Stimulated activated naive CD8-positive, alpha-beta T cell treated with anti-CD3 and anti-CD28 coated beads, Interleukin-15, Interleukin-2, amounts not matched to agents 100 U/mL and 50 U/mL, for 24 hours (primary cell): ENCODE measurements at places on chromosomes 7 and 10.
A peak's percentile ranks its signal among the peaks of the same experiment; 100 is the strongest.

GRCh38 chr7:159207951-159208350 lies 63.3 kb upstream of the VIPR2 start:
- no peak for DNase-seq

- DNase-seq = no peak
These were observed 239.4 kb downstream of the TNS3 start for GRCh38 chr7:47342296-47343060.

GRCh38 chr7:43869867-43870240 lies 537 bp upstream of the MRPS24 start:
- peak; percentile 42 for DNase-seq

DNA sequence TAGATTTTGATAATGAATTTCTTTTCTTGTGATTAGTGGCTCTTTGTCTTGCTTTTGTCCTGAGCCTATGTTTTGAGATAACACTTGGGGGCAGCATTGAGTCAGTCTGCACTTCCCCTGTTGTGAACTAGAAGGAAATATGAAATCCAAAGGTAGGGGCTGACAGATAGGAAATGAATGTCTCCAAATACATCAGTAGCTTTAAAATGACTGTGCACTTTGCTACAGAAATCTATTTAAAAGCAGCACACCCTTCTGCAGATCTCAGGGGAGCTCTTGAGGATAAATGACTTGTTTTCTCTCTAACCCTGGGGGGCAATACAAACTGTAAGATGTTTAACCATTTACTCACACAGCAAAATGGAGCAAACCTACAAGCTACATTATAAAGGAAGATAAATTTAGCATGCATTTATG lies 176.0 kb upstream of the MYO3A start:
- no peak for DNase-seq

- no peak for DNase-seq
These were observed 90.6 kb downstream of the CARD11 start for GRCh38 chr7:2953099-2953498.

DNA sequence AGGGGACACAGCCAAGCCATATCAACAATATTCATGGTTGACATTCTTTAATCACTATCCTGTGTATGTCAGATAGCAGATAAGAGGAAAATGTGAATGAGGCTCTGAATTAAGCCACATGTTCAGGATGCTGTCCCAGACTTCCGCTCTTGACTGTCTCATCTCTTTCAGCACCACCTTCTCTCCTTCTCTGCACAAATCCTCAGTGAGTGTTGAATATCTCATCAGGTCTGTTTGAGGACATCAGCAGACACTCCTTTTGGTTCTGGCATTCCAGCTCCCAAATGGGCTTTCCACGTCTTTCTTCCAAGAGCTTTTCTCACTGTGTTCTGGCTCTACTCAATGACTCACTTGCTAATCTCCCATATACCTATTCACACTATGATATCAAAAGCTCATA lies 321.7 kb downstream of the GALNT17 start:
- DNase-seq = no peak

- DNase-seq = no peak
These were observed 14.8 kb downstream of the CCL24 start for GRCh38 chr7:75798770-75799169.

DNA sequence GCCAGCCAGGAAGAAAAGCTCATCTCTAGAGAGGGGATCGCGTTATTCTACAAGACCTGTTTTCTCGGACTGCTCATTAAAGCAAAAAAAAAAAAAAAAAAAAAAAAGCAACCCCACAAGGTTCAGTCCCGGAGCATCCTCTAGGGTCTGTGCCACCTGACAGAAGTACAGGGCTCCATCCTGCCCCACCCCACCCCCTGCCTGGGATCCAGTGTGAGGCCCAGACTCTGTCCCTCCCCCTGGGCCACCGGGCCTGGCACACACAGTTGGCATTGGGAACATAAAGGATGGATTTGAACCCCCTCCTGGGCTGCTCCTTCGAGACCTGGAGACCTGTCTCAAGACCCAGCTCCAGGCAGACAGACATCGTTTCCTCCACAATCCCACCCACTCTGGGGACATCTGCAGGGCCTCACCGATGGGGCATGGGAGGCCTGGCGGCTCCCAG lies 688 bp downstream of the ORAI2 start:
- peak; percentile 30 for DNase-seq

DNA sequence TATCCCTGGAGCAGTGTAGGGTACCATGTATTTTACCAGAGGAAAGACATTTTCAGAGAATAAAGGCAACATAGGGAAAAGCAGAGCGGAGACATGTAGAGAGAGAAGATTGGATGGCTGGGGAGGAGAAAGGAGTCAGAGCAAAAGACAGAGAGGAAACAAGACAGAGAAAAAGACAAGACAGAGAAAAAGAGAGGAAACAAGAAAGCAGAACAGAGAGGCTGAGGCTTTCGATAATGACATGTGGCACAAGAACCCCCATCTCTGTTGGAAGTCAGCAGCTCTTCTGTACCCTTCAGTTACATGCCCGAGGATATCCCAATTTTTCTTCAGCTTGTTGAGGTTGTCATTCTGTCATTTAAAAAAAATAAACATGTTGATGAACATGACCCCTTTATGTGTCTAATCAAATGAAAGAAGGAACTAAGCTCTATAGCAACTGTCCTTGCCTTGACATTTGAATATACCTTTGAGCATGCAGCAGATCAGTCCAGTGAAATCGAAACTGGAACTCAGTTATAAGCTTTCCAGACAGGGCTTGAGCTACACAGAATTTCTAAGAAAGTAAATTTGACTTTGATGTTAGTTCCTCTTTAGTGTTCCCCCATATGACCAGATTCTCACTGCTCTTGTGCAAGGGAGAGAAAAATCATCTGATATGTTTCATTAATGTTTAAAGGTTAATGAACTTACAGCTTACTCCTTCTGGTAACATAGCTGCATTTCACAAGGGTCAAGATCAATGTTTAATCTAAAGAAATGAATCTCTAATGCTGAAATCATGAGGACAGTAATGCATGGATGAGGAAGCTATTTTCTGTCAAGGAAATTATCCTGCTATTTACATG lies 75.1 kb upstream of the SP4 start:
- DNase-seq = no peak

- DNase-seq = no peak
These were observed 61.4 kb downstream of the PLXDC2 start for GRCh38 chr10:19877466-19878255.

- no peak for DNase-seq
These were observed 706.6 kb downstream of the INHBA start for GRCh38 chr7:40996233-40996677.

DNA sequence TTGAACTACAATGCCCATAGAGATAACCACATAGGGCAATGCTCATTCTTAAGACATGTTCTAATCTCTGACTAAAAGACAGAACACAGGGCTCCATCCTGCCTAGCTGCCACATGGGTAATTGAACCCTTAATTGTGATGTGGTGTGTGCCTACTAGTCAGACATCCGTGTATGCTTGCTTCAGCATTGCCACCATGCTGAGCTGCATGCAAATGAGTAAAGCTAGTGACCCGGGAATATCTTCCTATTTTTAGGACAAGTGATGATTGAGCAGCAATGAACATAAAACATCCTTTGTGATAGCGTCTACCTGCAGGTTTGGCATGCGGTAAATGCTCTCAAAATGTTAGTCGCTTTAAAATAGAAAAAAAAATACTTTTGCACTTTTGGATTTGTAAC lies 115.8 kb downstream of the MAGI2 start:
- DNase-seq = no peak

DNA sequence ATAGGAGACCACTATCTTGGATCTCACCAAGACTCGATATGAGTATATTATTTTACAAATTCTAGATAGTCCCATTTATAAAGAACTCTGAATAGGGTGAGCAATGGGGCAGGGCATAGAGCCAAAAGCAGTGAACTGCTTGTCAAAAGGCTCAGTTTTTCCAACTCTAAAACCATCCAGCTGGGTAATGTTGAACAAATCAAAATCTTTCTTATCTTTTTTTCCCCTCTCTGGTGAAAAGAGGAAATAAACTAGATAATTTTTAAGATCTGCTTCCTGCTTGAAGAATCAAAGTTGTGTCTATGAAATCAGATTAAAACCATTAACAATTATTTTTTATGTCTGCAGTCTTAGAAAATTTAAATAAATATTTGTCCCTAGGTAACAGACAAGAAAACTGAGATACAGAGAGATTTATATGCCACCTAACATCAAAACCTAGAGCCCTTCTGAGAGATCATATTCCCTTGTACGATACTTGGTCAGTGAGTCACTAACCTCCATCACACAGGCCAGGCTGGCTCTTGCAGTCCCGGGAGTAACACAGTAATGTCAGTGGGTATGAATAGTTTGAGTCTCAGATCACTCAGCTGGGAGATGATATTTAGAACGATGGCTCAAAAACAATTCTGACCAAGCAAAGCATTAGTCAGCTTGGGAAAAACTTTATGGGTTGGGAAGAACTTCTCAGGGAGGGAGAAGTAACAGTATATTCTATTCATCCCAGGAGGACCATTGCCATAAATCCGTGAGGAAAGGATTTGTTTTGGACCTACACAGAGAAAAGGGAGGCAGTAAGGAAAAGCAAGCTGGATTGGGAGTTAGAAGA lies 178.8 kb downstream of the REEP3 start:
- DNase-seq = peak; percentile 23

DNA sequence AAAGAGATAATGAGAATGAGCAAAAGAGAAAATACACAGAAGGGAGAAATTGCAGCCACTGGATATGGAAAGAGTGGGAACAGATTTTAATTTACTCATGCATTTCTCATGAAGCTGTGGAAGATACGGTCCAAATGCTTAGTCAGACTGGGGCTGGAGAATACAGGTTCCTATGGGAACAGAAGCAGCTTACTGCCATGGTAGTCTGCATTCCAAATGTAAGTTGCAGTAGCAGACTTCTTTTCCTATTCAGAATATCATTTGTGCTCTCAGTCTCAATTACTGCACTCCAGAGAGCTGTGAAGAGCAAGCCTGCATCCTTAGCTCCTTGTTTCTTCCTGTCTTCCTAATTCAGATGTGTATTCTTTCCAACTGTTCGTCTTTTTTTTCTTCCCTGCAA lies 190.8 kb upstream of the TMEM196 start:
- DNase-seq = no peak

DNA sequence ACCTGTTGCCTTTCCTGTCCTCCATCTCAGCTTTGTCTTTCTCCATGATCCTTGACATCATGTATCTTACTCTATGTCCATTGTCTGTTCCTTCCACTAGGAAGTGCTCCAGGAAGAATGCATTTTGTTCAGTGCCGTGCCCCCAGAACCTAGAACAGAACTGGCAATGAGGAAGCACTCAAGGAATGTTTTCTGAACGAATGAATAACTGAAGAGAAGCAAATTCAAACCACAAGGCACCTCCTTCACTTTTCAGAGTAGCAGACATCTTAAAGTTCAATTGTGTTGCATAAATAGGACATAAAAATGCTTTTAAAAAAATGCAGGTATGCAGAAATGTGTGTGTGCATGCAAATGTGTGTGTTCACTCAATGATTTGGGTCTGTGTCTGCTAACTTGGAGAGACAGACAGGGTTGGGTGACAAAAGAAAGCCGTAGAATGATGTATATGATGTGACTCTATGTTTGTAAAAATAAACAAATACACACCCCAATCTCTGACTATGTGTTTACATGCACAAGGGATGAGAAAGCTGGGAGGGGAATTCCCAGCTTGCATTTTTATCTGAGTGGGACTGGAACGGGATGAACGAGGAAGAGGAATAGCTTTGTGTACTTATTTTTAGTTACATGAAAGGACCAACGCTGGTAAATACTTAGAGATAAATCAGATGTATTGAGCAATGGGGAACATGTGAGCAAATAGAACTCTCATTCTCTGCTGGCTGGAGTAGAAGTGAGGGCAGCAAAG lies 237.7 kb downstream of the FANK1 start:
- DNase-seq = no peak

DNA sequence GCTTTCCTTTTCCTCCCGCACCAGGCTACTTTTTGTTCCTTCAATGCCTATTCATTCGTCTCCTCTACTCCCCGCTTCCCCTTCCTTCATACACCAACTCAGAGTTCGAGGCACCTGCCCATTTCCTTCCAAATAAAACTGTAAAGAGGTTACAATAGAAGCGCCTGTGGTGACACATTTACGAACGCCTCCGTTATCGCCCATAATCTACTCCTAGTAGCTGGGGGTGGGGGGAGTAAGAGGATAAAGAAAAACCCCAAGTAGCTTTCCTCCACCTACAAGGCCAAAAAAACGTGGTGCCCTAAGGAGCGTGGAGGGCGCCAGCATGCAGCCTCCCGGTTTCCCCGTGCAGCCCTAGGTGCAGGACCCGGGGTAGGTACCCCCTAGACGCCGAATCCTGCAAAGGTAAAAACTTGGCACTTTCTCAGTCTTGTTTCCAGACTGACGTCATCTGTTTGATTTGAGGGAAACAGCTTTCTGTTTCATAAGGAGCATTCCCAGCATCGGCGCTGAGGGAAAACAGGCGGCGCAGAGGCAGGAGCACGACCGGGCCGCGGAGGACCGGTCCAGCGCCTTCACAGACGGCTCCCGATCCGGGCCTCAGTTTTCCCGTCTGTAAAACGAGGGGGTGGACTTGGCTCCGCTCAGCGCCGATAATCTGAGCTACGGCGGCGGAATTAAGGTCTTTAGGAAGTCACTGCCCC lies 922 bp downstream of the PPA1 start:
- DNase-seq = peak; percentile 46

DNA sequence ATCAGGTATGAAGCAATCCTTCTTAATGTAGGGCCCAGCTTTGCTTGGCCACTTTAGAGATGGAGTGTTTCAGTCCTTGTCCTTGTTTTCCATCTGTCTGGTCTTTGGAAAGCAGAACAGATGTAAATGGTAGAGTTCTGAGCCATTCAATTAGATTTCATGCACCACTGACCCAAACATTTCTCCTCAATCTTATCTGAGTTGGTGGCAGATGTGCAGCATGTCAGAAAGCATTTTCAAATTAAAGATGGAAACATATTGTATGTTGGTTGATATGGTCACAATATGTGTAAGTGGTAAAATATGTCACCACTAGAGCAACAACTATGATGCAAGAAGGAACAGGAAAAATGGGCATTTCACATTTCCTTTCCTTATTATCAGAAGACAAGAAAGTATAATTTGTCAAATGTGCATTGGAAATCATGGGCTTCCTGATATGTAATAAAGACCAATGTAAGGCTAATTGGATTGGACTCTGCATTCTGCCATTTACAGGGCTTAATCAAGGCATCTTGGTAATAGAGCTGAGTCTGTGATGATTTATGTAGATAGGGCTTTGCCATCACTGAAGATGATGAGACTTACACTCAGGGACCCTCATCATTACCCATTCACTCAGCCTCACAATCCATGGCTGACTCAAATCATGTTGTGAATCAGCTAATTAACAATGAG lies 750.7 kb downstream of the NRG3 start:
- DNase-seq = no peak

GRCh38 chr7:123738356-123738755 lies 10.4 kb downstream of the WASL start:
- no peak for DNase-seq

DNA sequence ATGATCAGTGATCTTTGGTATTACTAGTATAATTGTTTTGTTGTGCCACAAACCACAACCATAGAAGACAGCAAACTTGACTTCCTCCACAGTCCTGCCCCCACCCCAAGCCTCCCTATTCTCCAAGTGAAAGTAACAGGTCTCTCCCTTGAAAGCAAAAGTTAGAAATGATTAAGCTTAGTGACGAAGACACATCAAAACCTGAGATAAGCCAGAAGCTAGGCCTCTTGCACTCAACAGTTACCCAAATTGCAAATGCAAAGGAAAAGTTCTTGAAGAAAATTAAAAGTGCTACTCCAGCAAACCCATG lies 7.5 kb downstream of the SAR1A start:
- DNase-seq = peak; percentile 60

- DNase-seq = no peak
These were observed 12.7 kb upstream of the GJD4 start for GRCh38 chr10:35592441-35592840.

- DNase-seq = no peak
These were observed 171.3 kb downstream of the DNAJC1 start for GRCh38 chr10:21831986-21832820.
